Common myeloid progenitor, CD34-positive (primary cell): ENCODE measurements at places on chromosomes 5 and 9.

DNA sequence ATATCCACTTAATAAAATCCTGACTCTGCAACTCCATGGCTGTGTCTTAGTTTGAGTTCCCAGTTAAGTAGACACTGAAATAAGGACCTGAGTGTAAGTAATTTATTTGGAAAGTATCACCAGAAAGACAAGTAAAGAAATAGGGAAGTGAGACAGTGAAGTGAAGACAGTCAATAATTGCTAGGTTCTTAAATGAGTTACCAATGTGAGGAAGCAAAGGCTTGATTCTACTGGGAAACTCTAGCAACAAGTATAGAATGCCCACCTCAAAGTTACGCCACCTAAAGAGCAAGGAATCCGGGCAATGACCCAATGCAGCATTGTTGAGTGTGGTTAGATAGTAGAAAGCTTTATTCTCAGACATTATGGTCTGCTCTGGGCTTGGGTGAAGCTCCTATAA is 383.9 kb downstream of the TLR4 start:
- DNase-seq, result no peak

- DNase-seq, result peak; percentile 13
These were observed 100.4 kb upstream of the FREM1 start for GRCh38 chr9:15010581-15010980.

DNA sequence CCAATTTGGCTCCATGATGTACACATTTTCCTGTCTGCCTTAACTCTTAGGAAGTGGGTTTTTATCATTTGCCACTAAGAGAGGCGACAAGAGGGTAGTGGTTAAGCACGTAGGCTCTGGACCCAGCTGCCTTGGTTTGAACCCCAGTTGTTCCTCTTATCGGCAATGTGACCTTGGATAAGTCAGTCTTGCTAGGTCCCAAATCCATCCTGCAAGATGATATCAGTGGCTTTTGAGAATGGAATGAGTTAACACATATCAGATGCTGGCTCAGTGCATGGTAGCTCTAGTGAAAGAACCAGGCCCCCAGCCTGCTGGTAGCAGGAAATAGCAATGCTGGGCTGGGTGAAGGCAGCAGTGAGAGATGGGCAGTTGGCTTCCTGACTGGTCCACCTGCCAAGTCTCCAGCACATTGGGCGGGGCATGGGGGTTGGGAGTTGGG is 72.5 kb downstream of the STK10 start:
- DNase-seq, result peak; percentile 88

GRCh38 chr5:24363789-24364481 is 280.8 kb downstream of the CDH10 start:
- DNase-seq, result no peak
